Karpas-422 (cell line): ENCODE measurements at places on chromosomes 13 and 19. TPM values are rescaled to one million over a fixed set of nuclear protein-coding genes. Genes with fewer than 3 reads are reported as not detected.

DNA sequence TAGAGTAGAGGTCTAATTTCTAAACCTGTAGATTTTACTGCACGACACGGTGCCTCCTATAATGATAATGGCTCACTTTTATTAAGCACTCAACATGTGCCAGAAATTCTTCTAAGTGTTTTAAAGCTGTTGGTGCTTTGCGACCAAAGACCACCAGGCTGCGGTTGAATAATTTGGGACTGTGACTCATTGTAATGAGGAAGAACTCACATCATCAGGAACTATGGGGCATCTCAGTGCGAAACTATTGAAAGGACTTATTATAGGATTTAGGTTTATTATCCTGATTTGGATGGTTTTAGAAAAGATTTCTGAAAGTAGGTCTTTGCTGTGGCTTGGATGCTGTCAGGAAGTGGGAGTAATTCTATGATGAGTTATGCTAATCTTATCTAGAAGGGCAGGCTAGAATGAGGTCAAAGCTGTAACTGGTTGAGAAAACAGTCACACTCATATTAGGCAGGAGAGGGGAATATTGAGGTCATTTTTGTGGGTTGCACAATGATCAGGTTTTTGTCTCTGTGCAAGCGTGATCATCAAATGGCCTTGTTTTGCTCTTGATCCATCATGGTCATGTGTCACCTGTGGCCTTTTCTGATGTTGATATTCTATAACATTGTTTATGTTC lies 266.8 kb downstream of the PCDH20 start:
- no peaks in the 10 kb centered on the region for H3K27me3 ChIP-seq
- no peak overlapping the region for H3K27ac ChIP-seq
- no peaks in the 10 kb centered on the region for H3K4me1 ChIP-seq

DNA sequence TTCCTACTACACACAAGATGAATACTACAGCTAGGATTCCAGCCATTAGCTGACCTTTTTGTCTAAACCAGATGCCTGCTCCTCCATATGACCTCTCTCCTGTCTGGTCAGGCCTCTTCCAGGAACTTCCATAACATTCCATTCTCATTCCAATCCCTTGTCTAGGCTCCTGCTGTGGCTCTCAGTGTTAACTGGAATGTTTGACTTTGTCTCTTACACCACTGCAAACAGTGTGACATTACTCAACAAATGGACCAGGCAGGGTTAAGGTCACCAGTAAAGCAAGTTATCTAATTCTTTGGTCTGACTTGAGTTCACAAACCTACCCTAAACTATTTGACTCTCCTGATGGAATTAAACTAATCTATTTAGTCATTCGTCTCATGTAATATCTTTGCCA lies 2.1 kb upstream of the GPC6 start:
- H3K4me1 ChIP-seq, result no peaks in the 10 kb centered on the region
- no peak for DNase-seq
- no peaks in the 10 kb centered on the region for H3K27me3 ChIP-seq
- H3K27ac ChIP-seq, result no peak overlapping the region
- no peak overlapping the region for H3K4me3 ChIP-seq
- H3K36me3 ChIP-seq, result no peaks in the 10 kb centered on the region

- no peaks in the 10 kb centered on the region for H3K36me3 ChIP-seq
- H3K4me1 ChIP-seq, result no peaks in the 10 kb centered on the region
- DNase-seq, result no peak
- H3K4me3 ChIP-seq, result no peak overlapping the region
- H3K27ac ChIP-seq, result no peak overlapping the region
- no peaks in the 10 kb centered on the region for H3K27me3 ChIP-seq
These were observed 28.2 kb downstream of the VSTM1 start for GRCh38 chr19:54035215-54036178.

- H3K4me3 ChIP-seq, result no peak overlapping the region
- H3K36me3 ChIP-seq, result peaks cover 4% of the 10 kb centered on the region
- DNase-seq, result peak; percentile 93
- no peaks in the 10 kb centered on the region for H3K27me3 ChIP-seq
- H3K27ac ChIP-seq, result no peak overlapping the region
These were observed 8.6 kb upstream of the NUP62 start for GRCh38 chr19:49937750-49938381.

- no peak overlapping the region for H3K27ac ChIP-seq
- H3K4me1 ChIP-seq, result no peaks in the 10 kb centered on the region
- peaks cover 21% of the 10 kb centered on the region for H3K36me3 ChIP-seq
- H3K27me3 ChIP-seq, result no peaks in the 10 kb centered on the region
These were observed 12.9 kb upstream of the F2RL3 start for GRCh38 chr19:16875584-16876555.

- no peak overlapping the region for H3K27ac ChIP-seq
- H3K36me3 ChIP-seq, result no peaks in the 10 kb centered on the region
- H3K4me1 ChIP-seq, result no peaks in the 10 kb centered on the region
- no peaks in the 10 kb centered on the region for H3K27me3 ChIP-seq
- peak; percentile 32 for DNase-seq
These were observed 74.1 kb downstream of the DCLK1 start for GRCh38 chr13:36057041-36057440.

- no peak overlapping the region for H3K27ac ChIP-seq
- H3K4me3 ChIP-seq, result no peak overlapping the region
- DNase-seq, result no peak
- no peaks in the 10 kb centered on the region for H3K36me3 ChIP-seq
- H3K27me3 ChIP-seq, result no peaks in the 10 kb centered on the region
These were observed 173.1 kb downstream of the ABCC4 start for GRCh38 chr13:95128045-95128643.

GRCh38 chr19:47494729-47495128 lies 10.7 kb upstream of the KPTN start:
- no peaks in the 10 kb centered on the region for H3K36me3 ChIP-seq
- H3K27ac ChIP-seq, result no peak overlapping the region
- no peaks in the 10 kb centered on the region for H3K4me1 ChIP-seq
- no peak overlapping the region for H3K4me3 ChIP-seq

DNA sequence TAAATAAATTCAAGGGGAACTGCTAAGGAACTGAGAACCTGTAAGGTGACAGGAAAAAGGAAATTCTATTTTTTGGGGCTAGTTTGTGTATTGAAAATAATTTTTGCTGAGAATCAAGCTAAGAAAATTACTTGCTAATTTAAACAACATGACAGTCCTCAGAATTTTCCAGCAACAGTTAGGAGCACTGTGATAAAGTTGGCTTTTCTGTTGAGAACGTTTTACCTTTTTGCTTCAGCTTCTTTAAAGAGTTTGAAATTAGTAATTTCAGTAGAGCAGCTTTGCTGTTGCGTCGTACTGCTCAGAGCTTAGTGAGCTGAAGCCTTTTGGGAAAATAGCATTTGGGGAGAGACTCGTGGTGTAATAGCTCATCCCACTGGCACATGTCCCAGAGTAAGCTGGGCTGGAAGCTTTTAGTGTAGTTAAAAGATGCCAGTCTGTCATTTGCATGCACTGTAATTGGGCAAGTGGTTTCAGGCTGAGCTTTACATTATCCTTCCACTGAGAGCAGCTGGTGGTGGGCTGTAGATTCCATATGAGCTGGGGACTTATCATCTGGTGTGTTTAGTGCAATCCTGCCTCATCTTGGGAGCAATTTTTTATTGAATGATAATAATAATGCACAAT lies 69.8 kb downstream of the LRCH1 start:
- no peaks in the 10 kb centered on the region for H3K36me3 ChIP-seq
- peak; percentile 22 for DNase-seq
- no peak overlapping the region for H3K4me3 ChIP-seq
- no peaks in the 10 kb centered on the region for H3K4me1 ChIP-seq
- no peaks in the 10 kb centered on the region for H3K27me3 ChIP-seq

DNA sequence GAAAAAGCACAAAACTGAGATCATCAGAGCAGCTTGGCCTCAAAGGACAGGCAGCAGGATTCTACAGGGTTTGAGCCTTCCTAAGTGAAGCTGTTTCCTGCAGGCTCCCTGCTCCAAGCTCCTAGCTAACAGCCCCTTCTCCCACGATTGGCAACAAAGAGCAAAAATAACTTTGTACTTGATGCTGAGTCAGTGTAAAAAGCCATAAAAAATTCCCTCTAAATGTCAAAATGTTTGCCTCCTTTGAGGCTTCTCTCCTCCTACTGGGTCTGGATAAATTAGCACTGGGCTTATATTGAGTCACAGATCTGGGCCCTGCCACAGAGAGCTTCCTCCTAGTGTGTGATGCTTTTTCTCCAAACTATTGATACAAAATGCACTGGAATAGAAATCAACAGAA lies 153.3 kb downstream of the TNFRSF19 start:
- no peak for DNase-seq
- H3K27ac ChIP-seq, result no peak overlapping the region
- H3K27me3 ChIP-seq, result no peaks in the 10 kb centered on the region
- H3K36me3 ChIP-seq, result no peaks in the 10 kb centered on the region

GRCh38 chr19:56671613-56671994 lies at the start of gene ZNF835:
ZNF835 (minus strand) TSS chr19:56671757; CDS start chr19:56665198, 6,559 bp downstream.
- no peaks in the 10 kb centered on the region for H3K4me1 ChIP-seq
- no peak for DNase-seq
- no peak within 1 kb of the TSS for H3K4me3 ChIP-seq
- no peaks in the 10 kb centered on the region for H3K27me3 ChIP-seq
- H3K36me3 ChIP-seq, result no peaks in the 10 kb centered on the region
- H3K27ac ChIP-seq, result no peak within 1 kb of the TSS

- peaks cover 13% of the 10 kb centered on the region for H3K4me1 ChIP-seq
- H3K4me3 ChIP-seq, result no peak overlapping the region
- H3K27ac ChIP-seq, result no peak overlapping the region
- H3K36me3 ChIP-seq, result no peaks in the 10 kb centered on the region
- no peaks in the 10 kb centered on the region for H3K27me3 ChIP-seq
These were observed 1827.0 kb upstream of the MIR17HG start for GRCh38 chr13:89520468-89520867.

DNA sequence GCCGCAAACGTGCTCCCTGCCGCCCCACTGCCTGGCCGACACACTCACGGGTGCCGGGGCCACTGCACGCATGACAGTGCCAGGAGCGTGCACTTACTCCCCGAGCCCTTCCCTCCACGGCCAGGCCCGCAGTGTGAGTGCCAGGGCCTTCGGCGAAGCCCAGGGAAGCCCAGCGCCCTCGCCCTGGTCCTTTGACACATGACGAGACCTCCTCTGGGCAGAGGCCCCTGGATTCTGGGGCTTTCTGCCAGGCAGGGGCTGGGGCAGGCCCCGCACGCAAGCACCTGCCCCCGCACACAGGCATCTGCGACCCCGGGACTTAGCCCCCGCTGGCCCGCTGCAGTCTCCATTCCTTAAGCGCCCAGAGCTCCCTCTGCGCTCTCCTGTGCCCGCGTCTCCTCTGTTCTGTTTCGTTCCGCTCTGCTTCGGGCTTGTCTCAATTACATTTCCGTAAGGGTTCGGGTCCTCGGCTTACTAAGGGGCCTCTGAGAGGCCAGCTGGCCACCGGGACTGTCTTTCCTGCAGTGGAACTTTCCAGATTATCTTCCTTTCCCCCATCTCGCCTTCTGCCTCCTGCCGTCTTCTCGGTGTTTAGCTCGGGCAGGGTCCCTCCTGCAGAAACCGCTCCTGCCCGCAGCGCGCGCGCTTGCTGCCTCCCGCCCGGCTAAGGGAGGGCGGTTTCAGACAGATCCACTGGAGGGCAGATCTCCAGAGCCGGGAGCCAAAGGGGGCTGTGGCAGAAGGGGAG lies 98.8 kb downstream of the ING1 start:
- no peak overlapping the region for H3K27ac ChIP-seq
- no peak overlapping the region for H3K4me3 ChIP-seq
- H3K27me3 ChIP-seq, result no peaks in the 10 kb centered on the region
- no peaks in the 10 kb centered on the region for H3K36me3 ChIP-seq

GRCh38 chr13:50125304-50125553 lies 110.0 kb downstream of the KCNRG start:
- peaks cover 18% of the 10 kb centered on the region; the same call in 1 of the 2 replicates for H3K36me3 ChIP-seq
- peaks cover 78% of the 10 kb centered on the region for H3K4me1 ChIP-seq
- H3K4me3 ChIP-seq, result peak overlapping the region; percentile 90
- no peak for DNase-seq
- no peaks in the 10 kb centered on the region for H3K27me3 ChIP-seq

DNA sequence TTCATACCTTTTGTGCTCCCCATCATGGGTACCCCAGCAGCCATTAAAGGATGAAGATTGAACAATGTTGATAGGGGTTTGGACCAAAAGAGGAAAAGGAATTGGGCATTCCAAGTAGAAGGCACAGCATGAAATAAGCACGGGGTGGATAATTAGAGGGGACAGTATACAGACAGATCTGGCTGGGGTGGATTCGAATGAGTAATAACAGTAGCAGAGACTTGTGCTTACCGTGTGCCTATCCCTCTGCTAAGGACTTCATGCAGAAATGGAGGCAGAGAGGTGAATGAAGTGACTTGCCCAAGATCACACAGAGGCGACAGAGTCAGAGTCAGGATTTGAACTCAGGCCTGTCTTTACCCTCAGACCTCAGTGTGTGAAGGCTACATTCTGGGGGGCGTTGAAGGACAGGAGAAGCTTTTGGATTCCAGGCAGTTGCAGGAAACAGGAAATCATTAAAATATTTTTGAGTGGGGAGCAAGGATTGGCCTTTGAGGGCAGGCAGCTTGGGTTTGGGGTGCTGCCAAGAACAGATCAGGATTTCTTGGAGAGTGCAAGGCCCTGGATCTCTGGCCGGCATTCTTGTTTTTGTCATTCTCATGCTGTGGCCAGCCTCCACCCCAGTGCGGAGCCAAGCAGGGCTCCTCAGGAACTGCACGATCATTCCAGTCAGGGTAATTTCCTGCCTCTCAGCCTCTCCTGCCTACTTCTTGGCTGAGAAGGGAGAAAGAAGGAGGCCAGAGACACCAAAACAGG lies 18.7 kb downstream of the PAF1 start:
- DNase-seq, result no peak
- H3K4me3 ChIP-seq, result no peak overlapping the region
- H3K27me3 ChIP-seq, result no peaks in the 10 kb centered on the region
- peaks cover 16% of the 10 kb centered on the region; the same call in 1 of the 2 replicates for H3K36me3 ChIP-seq
- no peaks in the 10 kb centered on the region for H3K4me1 ChIP-seq

GRCh38 chr19:54523403-54523802 lies 20.8 kb downstream of the LAIR2 start:
- H3K27ac ChIP-seq, result no peak overlapping the region
- no peak overlapping the region for H3K4me3 ChIP-seq
- peaks cover 2% of the 10 kb centered on the region; the same call in 1 of the 2 replicates for H3K27me3 ChIP-seq

DNA sequence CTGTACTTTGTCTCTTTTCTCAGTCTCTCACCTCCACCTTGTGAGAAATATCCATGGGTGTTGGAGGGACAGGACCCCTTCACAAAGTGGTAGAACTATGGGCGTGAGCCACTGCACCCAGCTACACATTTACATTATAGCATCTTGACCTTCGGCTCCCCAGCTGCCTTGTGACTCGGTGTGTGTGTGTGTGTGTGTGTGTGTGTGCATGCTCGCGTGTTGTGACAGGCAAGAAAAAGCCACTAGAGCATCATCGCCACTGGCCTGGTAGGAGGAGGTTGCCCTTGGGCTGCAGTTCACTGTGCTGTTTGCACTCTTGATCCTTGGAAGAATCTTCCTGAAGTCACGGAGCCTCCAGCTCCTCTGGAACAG lies 13.7 kb upstream of the ZNF888 start:
- H3K36me3 ChIP-seq, result peaks cover 19% of the 10 kb centered on the region
- no peak for DNase-seq
- H3K4me3 ChIP-seq, result no peak overlapping the region
- peaks cover 18% of the 10 kb centered on the region for H3K4me1 ChIP-seq
- H3K27me3 ChIP-seq, result no peaks in the 10 kb centered on the region
- H3K27ac ChIP-seq, result no peak overlapping the region

The PEX11G gene
- 1.0 and 1.8 TPM in 2 replicates for total RNA-seq

The ZNF865 gene
- 3.6 and 8.6 TPM in 2 replicates for total RNA-seq

The BICRA gene
- total RNA-seq, result 1.0 and 1.8 TPM in 2 replicates

The MUC16 gene
- not detected in 2 replicates for total RNA-seq

The ZNF99 gene
- not detected in 2 replicates for total RNA-seq
